ENCODE measurements at places on chromosomes 7 and 10.

DNA sequence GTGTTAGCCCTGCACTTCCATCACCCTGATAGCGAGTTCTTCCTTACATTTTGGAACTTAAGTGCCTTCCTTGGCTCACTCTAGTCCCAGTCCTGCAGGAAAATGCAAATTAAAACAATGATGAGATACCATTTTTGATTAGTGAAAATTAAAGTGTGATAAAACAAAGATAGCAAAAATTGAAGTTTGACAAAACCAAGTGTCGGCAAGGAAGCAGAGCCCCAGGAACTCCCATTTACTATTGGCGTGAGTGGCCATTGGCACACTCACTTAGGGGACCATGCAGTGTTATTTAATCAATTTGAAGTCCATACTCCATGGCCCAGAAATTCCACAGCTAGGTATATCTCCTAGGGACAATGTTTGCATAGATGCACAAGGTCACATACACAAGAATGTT lies 28.4 kb downstream of the LAMB4 start:
- DNase-seq: no peak

- no peak for DNase-seq
These were observed 17.7 kb upstream of the CFAP46 start for GRCh38 chr10:132960071-132960472.

DNA sequence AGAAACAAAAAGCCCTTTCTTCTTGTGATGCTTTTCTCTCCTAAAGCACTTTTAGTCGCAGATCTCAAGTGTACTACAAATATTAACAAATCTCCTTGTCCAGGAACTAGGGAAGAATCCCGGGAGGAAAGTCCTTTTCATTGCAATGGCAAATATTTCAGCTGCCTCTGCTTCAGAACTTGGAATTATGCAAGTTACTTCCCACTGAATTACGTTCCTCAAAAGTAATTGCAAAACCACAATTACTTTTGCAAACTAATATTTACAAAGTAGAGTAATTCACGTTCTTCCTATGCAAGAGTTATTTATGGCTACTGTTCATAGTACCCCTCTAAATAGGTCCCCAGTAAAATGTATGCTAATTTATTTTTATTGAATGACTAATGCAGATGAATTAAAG lies 14.5 kb downstream of the PRKCQ start:
- DNase-seq: no peak

DNA sequence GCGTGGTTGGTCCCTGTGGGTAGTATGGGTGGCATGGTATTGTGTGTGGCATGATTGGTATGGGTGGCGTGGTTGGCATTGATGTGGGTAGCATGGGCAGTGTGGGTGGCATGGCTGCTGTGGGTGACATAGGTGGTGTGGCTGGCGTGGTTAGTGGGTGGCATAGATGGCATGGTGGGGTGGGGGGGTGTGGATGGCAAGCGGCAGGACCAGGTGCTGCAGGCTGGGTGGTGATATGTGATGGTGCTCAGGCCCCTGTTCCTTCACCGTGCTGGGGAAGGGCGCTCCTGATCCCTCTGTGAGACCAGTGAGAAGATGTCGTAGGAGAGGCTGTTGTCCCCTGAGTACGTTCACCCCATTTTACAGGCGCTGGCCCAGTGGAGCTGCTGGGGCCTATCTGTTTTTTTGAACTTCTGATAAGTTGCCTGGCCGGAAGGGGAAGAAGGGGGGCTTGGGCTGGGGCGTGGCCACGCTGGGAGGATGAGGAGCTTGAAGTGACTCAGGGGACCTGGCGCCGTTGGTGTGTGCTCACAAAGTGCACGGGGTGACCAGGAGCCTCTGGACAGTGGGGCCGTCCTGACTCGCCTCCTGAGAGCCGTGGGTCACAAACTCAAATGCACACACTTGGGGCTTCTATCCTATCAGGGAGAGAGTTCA lies 17.5 kb downstream of the INPP5A start:
- DNase-seq: no peak

DNA sequence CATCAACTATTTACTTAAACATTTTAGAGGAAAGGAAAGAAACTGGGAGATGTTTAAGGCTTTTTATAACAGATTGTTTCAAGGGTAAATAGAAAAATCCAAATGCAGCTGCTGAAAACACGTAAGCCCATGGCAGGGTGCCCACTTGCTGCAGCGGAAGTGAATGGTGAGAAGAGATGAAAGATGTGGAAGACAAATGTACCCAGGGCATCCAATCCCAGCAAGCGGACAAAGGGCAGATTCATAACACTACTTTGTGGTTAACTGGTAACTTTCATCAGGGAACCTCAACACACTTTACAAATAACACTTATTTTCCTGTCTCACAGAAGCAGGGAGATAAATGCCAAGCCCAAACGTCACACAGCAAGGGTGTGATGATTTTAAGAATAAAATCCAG lies 358.4 kb downstream of the KCNMA1 start:
- no peak for DNase-seq

DNA sequence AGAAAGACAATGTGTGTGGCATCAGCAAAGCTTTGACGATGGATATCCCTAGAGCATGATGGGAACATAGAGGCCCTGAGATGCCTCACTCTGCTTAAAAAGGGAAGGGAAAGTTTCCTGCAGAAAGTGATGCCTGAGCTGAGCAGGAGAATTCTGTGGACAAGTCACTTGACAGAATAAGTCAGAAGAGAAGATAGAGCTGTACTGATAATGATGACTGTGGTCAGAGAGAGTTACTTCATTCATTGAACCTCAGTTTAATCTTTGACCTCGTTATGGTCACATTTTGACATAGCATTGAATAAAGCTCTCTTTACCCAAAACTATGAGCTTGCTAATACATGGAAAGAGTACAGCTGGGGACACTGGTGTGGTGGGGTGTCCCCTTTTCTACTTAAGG lies 7.6 kb downstream of the CUBN start:
- DNase-seq: no peak

DNA sequence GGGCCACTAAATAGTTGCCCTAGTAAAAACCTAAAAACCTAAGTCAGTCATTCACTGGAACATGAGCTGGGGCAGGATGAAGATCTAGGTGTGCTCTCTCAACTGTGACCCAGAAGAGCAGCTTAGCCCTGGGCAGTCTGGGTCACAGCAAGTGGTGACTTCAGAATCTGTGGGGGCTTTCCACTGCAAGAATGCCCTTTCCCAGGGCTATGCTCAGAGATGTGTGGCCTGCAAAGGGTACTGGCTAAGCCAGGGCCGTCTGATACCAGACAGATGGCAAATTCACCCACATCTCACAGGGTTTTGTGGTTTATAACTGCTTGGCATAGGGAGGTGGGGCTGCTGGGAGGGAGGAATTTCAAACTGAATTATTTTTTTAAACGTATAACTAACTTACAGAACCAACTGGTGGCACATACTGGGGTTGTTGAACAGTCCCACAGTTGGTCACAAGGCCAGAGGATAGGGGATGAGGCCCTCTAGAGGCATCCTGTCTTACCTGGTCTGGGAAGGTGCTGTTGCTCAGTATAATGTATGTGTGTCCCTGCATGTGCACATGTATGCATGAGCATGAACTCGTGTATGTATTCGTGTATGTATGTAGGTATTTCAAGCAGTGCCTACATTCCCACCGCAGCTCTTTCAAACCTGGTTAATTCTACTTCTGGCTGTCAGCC lies 63.2 kb downstream of the PRPF18 start:
- no peak for DNase-seq

- no peak for DNase-seq
These were observed 129.9 kb downstream of the ADCY1 start for GRCh38 chr7:45703911-45704682.

DNA sequence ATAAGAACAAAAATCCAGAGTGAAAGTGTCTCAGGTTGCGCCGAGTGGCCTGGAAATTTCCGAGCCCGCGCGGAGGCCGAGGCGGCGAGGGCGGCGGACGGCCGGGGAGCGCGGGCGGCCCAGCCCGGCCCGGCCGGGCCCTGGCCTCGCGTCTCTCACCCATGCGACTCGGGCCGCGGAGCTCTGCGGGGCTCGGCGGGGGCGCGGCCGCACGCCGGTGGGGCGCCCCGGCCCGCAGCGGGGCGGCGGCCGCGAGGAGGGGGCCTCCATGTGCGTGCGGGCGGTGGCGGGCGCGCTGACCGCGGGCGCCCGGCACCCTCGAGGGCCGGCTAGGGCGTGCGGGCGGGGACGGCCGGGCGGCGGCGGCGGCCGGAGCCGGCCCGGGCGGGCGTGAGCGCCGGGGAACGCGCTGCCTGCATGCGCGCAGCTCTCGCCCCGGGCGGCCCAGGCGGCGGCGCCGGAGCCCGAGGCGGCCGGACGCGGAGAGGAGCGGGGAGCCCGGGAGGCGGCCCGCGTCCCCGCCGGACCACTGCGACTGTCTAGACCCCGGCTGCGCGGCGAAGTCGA lies 302 bp upstream of the EN2 start:
- DNase-seq: no peak

GRCh38 chr7:27300421-27300820 lies 57.8 kb downstream of the EVX1 start:
- DNase-seq: no peak

- no peak for DNase-seq
These were observed 94.6 kb downstream of the CUX1 start for GRCh38 chr7:101911800-101912715.

DNA sequence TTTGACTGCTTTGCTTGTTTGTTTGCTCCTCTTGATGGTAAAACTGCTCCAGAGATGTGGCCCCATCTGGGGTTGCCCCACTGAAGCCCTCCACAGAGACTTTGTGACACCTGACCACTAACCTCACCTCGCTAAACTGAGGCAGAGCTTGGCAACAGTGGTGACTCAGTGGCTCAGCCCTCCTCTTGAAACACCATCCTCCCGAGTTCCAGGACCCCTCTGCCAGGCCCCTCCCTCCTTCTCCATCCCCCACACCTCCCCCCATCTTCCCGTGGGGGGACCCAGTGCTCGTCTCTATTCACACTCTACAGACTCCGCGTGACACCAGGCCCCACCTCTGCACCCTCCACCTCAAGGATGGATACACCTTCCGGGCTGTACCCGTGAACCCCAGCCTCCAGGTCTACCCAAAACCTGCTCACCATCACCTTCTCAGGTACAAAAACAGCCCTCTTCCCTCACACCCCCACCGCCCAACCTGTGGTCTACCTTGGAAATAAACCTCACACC lies 19.0 kb upstream of the RET start:
- no peak for DNase-seq

GRCh38 chr10:102432162-102432950 lies at the start of gene CUEDC2:
Gene CUEDC2, minus strand, starts transcription at chr10:102432574. Its CDS starts 7,386 bp downstream, at chr10:102425188.
- peak; percentile 29 for DNase-seq

DNA sequence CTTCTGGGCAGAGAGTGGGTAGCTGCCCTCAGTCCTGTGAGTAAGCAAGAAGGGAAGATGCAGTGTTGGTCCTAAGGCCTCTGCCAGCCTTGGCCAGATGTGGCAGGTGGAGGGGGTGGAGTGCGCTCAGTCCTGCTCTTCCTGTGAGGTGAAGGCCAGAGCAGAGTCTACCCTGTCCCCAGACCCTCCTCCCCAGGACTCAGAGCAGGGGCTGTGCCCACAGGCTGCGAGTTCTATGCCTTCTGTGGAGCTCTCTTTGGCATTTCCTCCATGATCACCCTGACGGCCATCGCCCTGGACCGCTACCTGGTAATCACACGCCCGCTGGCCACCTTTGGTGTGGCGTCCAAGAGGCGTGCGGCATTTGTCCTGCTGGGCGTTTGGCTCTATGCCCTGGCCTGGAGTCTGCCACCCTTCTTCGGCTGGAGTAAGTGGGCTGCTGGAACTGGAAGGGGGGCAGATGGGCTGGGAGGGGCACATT lies 4.0 kb downstream of the OPN4 start:
- no peak for DNase-seq

GRCh38 chr7:11194492-11194891 lies 220.8 kb downstream of the PHF14 start:
- DNase-seq: no peak

DNA sequence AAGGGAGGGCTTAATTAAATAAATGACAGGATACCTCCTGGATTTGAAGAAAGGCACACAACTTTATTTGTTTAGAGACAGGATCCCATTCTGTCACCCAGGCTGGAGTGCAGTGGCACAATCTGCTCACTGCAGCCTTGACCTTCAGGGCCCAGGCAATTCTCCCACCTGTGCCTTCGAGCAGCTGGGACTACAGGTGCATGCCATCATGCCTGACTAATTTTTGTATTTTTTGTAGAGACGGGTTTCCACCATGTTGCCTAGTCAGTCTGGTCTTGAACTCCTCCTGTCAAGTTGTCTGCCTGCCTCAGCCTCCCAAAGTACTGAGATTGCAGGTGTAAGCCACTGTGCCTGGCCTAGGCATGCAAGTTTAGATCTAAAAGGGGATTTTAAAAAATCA lies 272.7 kb upstream of the MBL2 start:
- DNase-seq: no peak

DNA sequence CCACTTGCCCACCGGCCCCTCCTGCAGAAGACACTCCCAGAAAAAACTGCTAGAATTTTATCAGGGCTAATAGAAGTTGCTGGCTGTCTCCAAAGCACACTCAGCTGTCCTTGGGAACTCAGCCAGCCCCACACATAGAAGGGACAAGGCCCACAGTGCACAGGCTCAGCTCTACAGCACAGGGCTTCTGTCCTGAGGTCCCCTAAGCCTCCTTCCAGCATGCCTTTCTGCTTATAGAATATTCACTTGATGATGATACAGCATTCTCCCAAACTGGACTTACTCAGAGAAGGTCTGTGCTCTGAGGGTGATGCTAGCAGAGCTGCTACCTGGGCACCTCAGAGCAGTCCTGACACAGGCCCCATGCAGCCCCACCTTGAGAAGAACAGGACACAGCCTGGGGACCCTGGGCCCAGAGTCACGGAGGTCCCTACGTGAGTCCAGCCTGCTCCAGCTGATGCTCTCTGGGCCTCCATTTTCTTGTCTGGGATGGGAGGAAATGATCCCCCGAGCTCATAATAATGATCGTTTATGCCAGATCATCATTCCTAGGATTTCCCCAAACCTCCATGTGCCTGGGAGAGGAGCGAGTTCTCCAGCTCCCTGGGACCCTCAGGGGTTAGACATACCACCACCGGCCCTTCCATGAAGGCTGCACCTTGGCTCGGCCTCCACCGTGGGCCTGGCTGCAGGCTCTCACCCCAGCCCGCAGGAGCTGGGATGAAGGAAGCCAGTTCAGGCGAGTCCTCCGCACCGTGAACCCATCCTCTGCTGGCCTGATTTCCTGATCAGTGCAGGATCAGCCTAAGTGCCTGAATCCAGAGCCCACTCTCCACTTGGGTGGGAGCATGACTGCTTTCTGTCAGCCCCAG lies 145.6 kb downstream of the ZNF248 start:
- DNase-seq: no peak

- DNase-seq: no peak
These were observed 38.2 kb upstream of the JAKMIP3 start for GRCh38 chr10:132027423-132027983.

DNA sequence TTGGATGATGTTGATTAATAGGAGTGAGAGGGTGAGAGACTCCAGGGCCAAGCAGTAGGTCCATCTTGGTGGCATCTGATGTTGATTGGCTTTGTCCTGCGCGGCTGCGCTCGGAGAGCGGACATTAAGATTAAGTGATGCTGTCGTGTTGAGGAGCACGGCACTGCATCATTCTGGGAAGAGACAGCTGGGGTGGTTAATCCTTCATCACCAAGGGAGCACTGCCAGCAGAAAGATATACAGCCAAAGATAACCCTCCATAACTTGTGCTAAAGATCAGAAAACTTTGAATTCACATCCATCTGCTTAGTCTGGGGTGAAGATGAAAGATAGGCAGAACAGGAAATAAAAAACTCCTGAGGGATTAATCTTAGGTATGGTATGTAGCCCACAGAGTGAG lies 208.3 kb downstream of the LRMDA start:
- no peak for DNase-seq

- DNase-seq: no peak
These were observed 172.4 kb downstream of the COBL start for GRCh38 chr7:51144178-51144577.

All from cortex of kidney (tissue), 1 donor.